ENCODE measurements at places on chromosomes 16 and 17. TPM values are rescaled to one million over a fixed set of nuclear protein-coding genes. Genes with fewer than 3 reads are reported as not detected.

PRM2 gene
- not detected for total RNA-seq

USB1 gene
- 37.4 TPM for total RNA-seq

KRT36 gene
- not detected for total RNA-seq

DNA sequence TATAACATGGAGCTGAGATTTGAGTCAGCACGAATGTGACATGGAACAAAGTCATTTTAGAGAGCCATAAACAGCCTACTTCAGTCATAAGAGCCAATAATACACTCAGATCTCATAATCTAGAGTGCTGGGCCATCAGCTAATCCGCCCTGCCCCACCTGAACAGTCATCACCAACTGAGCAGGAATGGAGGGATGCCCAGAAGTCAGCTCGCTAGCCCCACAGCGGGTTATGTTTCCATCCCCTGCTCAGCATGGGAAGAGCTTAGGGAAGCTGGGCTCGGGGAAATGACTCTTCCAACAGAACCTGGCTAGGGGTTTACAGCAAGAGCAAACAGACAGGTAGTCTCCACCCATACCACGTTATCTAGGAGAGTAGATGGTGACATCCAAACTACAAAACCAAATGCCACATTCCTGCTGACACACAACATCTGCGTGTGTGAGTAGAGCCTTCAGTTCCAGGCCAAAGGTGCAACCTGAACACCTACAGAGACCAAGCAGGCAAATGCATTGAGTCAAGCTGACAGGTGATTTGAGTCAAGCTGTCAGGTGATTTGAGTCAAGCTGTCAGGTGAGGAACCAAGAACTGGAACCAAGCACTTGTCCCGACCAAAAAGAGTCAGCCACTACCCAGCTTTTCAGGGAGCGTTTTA, 2.0 kb downstream of the TMEM11 start:
- no peak for DNase-seq

DNA sequence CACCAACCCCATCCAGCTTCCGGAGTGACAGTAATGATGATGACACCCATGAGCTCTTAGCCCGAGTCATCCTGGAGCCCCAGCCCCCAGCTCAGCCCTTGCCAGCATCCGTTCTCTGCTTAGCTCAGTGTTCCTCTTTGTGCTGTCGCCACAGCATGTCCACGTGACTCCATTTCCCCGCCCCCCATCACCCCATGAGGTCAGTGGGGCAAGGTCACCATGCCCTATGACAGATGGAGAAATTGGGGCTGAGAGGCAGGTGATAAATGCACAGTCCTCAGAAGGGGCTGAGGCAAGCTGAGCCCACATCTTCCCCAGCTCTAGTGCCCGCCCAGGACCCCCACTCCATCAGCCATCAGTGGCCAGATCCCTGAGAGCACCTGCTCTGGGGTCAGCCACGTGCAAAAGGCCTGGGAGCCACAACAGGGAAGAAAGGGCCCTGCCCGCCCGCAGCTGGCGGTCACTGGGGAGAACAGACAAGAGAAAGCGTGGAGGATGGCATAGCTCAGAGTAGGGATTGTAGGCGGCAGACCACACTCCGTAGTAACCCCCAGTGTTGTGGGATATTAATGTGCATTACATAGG, 17.1 kb downstream of the ITGB4 start:
- no peak for DNase-seq

- peak; percentile 70 for DNase-seq
These were observed 4.7 kb upstream of the MMP15 start for GRCh38 chr16:58020628-58021521.

DNA sequence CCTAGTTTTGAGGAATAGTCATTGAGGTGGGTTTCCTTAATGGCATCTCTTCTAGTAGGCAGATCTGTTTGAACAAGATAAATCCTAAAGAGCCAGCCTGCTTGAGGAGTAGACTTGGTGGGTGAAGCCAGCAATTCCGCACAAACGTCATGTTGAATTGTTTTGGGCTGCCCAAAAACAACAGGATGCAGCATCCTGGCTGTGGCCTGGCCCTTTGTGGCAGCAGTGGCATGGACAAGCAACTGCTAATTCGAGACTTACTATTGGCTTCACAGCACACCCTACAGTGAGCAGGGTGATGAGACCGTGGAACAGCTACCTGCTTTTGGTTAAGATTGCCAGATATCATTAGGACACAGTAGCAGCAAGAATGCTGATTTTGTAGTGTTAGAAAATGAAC, 9.3 kb upstream of the VPS4A start:
- no peak for DNase-seq

DNA sequence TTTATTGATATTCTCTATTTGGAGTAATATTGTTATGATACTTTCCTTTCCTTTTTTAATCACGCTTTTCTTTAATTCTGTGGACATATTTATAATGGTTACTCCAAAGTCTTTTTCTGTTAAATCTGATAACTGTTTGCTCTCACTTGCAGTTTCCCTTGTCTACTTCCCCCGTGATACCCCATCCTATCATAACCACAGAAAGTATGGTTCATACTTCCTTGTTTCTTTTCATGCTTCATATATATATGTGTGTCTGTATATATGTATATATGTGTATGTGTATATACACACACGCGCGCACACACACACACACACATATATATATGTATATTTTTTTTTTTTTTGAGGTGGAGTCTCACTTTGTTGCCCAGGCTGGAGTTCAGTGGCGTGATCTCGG, 23.5 kb downstream of the SPECC1 start:
- no peak for DNase-seq

Measured in upper lobe of right lung (tissue), 1 donor.